Fibroblast of villous mesenchyme (primary cell): ENCODE measurements at places on chromosomes 11 and 22. TPM values are rescaled to one million over a fixed set of nuclear protein-coding genes. Genes with fewer than 3 reads are reported as not detected.

The BARX2 gene
- total RNA-seq: not detected in 2 replicates

The PGA5 gene
- total RNA-seq: not detected in 2 replicates

DNA sequence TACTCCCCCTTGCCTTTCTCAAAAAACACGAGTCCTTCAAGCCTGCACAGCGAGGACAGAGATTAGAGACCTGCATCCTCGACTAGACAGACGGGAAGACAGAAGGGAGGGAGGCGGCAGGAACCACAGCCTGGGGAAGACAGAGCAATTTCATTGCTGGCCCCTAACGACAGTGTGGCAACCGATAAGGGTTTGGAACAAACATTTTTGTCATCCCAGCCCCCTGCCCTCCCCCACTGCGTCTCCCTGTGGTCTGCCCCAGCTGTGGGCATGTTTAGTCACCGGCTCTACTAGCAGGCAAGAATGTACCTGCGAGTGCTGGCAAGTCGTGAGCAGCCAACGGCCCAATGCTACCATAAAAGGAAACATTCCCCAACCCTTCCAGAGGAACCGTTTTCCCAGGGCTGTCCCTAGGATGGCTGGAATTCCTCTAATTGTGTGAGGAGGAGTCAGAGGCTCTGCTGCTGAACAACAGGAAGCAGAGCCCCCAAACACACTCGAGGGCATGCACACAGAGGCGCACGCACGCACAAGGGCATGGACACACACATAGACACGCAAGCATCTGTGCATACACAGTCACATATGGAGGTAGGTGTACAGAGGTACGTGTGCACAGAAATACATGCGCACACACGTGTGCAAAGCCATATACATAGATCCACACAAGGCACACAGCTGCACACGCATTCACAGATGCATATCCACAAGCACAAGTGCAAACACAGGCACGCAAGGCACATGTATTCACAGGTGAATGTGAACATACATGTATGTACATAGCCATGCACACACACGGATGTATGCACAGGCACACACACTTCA, 58.3 kb downstream of the MYH9 start:
- DNase-seq: peak; percentile 92

The SERHL2 gene
- total RNA-seq: 2.2 and 2.3 TPM in 2 replicates

The TP53AIP1 gene
- total RNA-seq: not detected in 2 replicates

The KRTAP5-1 gene
- not detected in 2 replicates for total RNA-seq

GRCh38 chr22:44413211-44413610, 84.8 kb downstream of the RTL6 start:
- no peak for DNase-seq

The PTPN5 gene
- not detected in 2 replicates for total RNA-seq

GRCh38 chr11:126146454-126147192, 64.8 kb downstream of the RPUSD4 start:
- no peak for DNase-seq

- peak; percentile 14 for DNase-seq
Measured at GRCh38 chr11:31656051-31656450, 146.5 kb downstream of the ELP4 start.

DNA sequence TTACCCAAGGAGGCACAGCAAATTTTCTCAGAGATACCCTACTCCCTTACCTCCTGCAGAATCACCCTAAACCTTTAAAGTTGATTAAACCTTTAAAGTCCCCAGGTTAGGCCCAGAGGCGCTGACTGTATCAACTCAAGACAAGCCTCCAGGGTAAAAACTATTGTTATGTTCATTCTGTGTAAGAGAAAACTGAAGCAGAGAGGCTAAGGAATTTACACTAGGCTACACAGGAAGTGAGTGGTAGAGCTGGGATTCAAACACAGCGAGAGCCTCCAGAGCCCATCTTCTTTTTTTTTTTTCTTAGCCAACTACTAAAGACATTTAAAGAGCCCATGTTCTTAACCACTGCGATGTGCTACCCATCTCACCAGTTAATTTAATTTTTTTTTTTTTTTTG, 56.3 kb upstream of the GRK3 start:
- DNase-seq: no peak

The OR51I1 gene
- under 0.01 TPM in 1 of 2 replicates, not detected in the other for total RNA-seq

GRCh38 chr11:35145271-35145670, 6.3 kb downstream of the CD44 start:
- no peak for DNase-seq

The OR52A1 gene
- not detected in 2 replicates for total RNA-seq
